GM18507 (cell line): ENCODE measurements at places on chromosomes 16 and 17.

GRCh38 chr16:50868577-50868976, 126.7 kb downstream of the CYLD start:
- no peak for DNase-seq

- DNase-seq: no peak
Observed at GRCh38 chr17:17590883-17591354, 589 bp downstream of the PEMT start.

DNA sequence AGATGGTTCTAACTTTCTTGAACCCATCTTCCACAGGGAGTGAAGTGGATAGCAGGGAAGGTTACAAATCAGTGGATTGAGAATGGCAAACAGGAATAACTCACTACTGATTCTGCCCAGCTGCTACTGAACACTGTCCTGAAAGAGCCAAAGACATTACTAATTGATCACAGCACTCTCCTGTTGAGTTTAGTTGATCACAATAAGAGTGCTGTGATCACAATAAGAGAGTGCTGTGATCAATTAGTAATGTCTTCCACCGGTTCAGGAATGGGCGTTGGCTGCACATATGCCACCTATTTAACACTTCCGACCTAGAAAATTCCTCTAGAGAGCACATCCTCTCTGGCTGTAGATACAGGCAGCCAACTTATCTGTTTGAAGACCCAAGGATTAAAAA, 11.4 kb downstream of the CFAP97D1 start:
- DNase-seq: no peak

DNA sequence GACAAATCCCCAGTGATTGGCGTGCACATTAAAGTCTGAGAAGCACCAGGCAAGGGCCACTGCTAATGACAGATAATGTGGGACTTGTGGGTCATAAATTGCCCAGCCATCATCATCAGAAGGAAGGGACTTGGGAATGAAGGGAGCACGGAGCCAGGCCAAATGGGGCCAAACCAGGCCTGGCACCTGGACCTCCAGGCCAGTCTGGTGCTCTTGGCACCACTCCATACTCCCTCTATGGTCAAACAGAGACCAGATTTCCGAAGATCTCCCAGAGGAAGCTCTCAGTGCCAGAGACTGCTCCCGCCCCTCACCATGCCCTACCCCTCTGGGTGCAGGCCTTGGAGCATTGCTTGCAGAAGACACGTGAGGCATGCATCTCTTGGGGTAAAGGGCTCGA, 142.2 kb downstream of the CCDC182 start:
- DNase-seq: no peak

GRCh38 chr17:49987681-49988441, 7.2 kb downstream of the DLX3 start:
- no peak for DNase-seq

DNA sequence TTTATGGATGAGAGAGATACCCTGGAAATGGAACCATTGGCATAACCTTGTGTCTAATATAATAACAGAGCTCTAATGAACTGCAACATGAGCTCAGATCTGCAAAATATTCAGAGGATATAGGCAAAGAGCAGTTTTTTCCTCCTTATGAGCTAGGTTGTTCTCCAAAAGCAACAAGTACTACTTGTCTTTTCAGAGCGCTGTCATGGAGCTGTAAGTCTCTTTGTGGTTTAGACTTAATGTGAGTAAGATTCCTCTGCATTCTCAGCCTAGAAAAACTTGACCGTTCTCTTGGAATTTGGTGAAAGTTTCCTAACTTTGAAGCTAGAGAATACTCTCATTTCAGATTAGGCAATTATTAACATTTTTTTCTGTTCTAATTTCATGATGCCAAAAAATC, 85.2 kb downstream of the FTO start:
- DNase-seq: no peak

- no peak for DNase-seq
Observed at GRCh38 chr17:75979705-75980187, 706 bp downstream of the TEN1 start.

GRCh38 chr17:48429638-48430586, at the start of gene SKAP1:
Gene SKAP1, minus strand, starts transcription at chr17:48430214.
- DNase-seq: peak; percentile 47

GRCh38 chr16:69365901-69366300, 14.3 kb upstream of the TMED6 start:
- no peak for DNase-seq

- DNase-seq: peak; percentile 15
Observed at GRCh38 chr17:77666881-77667395, 291.6 kb upstream of the TNRC6C start.

DNA sequence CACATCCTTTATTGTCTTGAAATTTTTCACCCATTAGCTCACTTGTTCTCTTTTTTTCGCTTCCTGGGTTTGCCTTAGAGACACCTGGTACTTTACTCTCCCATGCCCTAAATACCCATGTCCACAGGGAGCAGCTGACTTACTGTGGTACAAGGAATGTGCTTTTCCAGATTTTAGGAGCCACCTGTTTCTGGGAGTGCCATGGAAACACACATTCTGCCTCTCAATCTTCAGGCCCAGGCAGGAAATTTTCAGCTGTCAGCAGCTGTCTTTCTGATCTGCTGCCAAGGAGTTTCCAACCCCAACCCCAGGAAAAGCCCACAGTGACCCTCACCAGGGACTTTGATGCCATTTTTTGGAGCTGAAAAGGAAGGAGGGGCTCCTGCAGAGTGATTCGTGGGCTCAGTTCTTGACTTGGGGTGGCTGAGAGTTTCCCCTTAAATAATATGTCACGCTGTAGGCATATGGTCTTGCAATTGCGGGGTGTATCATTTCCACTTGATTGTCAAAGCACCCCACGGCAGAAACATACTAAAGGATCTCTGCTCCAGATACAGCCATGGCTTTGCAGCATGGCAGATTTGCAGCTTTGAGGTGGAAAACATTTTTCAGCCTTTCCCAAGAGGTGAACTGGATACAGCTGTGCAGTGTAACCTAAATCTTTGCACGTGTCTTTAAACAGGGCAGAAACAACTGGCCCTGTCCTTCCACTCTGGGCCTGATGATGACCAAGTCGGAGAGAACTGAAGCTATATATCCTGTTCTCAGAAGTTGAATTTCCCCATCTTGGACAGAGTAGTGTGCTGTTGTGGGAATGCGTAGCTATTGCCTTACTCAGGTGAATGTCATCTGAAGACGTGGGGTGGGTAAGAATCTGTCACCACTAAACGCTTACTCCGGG, 19.2 kb downstream of the RBFOX1 start:
- DNase-seq: no peak

DNA sequence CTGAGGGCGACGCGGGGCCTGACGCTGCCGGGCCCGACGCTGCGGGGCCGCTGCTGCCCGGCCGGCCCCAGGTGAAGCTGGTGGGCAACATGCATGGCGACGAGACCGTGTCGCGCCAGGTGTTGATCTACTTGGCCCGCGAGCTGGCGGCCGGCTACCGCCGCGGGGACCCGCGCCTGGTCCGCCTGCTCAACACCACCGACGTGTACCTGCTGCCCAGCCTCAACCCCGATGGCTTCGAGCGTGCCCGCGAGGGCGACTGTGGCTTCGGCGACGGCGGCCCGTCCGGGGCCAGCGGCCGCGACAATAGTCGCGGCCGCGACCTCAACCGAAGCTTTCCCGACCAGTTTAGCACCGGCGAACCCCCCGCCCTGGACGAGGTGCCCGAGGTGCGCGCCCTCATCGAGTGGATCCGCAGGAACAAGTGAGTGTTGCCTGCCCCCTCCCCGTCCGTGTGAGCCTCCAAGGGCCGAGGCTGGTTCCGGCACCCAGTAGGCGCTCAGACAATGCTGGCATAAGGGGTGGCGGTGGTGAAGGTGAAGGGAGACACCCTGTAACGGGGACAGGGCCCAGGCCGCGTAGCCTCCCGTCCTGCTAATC, 676 bp downstream of the CPD start:
- no peak for DNase-seq

GRCh38 chr16:70582280-70582978, 58.8 kb downstream of the SF3B3 start:
- DNase-seq: no peak

- no peak for DNase-seq
Observed at GRCh38 chr17:79098282-79098867, 23.8 kb downstream of the ENGASE start.
